ENCODE measurements at places on chromosomes 6 and 20.

GRCh38 chr6:135944120-135944519 lies 92.6 kb downstream of the PDE7B start:
- no peak for DNase-seq

DNA sequence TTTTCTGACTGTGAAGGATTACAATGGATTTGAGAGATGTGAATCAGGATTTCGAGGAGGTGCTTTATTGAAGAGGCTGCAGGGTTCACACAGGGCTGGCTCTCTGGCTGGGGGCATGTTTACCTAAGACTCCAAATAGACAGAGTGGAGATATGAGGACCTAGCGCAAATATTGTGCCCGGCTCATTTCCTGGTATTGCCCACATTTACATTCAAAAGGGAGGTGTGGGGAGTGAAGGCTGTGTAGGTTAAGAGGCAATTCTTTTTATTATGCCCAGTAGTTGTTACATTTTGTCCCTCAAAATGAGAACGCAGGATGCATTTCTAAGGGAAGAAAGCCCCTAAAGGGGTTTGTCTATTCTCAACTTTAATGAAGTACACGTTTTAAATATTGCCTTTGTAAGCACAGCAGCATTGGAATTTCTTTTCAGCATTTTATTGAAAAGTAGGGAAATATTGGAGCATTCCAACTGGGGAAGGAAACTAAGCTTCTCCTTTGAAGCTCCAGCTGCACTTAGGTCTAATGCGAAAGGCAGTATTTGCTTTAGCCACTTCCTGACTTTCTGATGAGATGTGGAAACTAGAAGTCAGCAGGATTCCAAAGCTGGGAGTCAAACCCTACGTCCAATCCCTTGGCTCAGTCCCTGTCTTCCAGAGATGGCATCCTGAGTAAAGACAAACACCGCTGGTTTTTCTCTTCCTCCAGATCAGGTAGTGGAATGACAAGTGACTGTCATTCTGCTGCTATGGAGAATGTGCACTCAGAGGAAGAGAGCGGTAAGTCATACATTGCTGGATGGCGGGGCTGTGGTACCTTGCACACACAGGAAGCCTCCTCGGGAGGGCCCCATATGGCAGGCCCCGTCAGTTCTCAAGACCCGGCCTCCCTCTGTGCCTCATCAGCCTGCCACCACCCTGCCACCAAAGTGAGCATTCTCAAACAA lies 70.7 kb downstream of the MYB start:
- no peak for DNase-seq

- DNase-seq: no peak
These were observed 87.8 kb downstream of the PFDN4 start for GRCh38 chr20:54295686-54296085.

GRCh38 chr6:41325446-41326066 lies 9.9 kb upstream of the NCR2 start:
- DNase-seq: no peak

GRCh38 chr6:134182528-134182927 lies 130.1 kb upstream of the SLC2A12 start:
- DNase-seq: no peak

DNA sequence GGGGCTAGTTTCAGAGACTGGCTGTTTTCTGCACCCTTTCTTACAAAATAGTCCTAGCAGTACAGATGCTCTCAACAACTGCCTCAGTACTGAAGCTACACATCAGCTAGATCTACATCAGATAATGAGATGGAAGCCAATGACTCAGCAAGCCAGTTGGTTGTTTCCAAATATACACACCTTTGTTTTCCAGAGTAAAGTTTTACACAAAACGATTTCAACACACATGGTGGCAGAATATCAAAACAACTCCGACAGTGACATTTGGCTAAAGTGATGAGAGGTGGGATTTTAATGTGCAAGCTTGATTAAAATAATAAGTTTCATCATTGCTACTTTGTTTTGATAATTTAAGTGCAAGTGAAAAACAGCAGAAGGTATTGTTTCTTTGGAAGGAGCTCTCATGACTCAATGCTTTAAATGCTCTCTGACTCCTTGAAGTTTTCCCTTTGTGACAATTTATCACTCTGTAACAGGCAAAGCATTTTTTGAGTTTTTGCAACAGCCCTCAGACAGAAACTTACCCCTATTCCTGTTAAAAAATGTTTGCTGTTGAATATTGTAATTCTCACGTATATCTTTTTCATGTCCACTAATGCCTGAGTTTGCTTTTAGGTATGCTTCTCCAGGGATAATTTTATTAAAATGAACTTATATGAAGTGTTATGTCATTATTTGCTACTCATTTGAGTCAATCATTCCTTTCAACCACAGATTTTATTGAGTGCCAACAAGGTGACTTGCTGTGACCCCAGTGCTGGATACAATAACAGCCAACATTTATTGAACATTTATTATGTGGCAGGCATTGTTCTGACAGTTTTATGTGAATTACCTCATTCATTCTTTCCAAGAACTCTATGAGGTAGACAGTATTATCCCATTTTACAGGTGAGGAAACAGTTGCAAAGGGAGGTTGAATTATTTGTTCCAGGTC lies 882.0 kb downstream of the TFAP2A start:
- no peak for DNase-seq
